Epithelial cell of umbilical artery (primary cell): ENCODE measurements at places on chromosomes 2 and 18. TPM values are rescaled to one million over a fixed set of nuclear protein-coding genes. Genes with fewer than 3 reads are reported as not detected.

The ONECUT2 gene
- under 0.01 TPM in 2 replicates for total RNA-seq

The KCNE4 gene
- 0.30 and 0.32 TPM in 2 replicates for total RNA-seq

The INHA gene
- total RNA-seq, result not detected in 2 replicates

The COL4A3 gene
- total RNA-seq, result not detected in 2 replicates

The GALR1 gene
- not detected in 2 replicates for total RNA-seq

The DSG1 gene
- not detected in 2 replicates for total RNA-seq

The LIPT1 gene
- 5.5 and 9.0 TPM in 2 replicates for total RNA-seq

The MYO3B gene
- total RNA-seq, result under 0.01 TPM in 1 of 2 replicates, not detected in the other

The RELCH gene
- total RNA-seq, result 14.6 and 24.9 TPM in 2 replicates

The ST8SIA5 gene
- total RNA-seq, result under 0.01 TPM in 1 of 2 replicates, not detected in the other

The CKAP2L gene
- total RNA-seq, result 4.2 and 6.7 TPM in 2 replicates

The ALPG gene
- total RNA-seq, result not detected in 2 replicates

The SLC38A11 gene
- total RNA-seq, result not detected in 2 replicates

The UGT1A3 gene
- total RNA-seq, result not detected in 2 replicates

The VWC2L gene
- total RNA-seq, result not detected in 2 replicates

The ABCG8 gene
- not detected in 2 replicates for total RNA-seq

The LOXHD1 gene
- not detected in 2 replicates for total RNA-seq

The RAB31 gene
- 34.1 and 34.2 TPM in 2 replicates for total RNA-seq

The ELOA2 gene
- total RNA-seq, result not detected in 2 replicates

The IL1B gene
- total RNA-seq, result 0.61 and 0.65 TPM in 2 replicates

The COL6A3 gene
- 5.2 and 17.9 TPM in 2 replicates for total RNA-seq

The ATP6V1C2 gene
- total RNA-seq, result under 0.01 TPM in 1 of 2 replicates, not detected in the other

The DNAJC27 gene
- 0.97 and 3.3 TPM in 2 replicates for total RNA-seq

The CELF4 gene
- total RNA-seq, result not detected in 2 replicates

The DSC1 gene
- total RNA-seq, result not detected in 2 replicates

The NXPH2 gene
- total RNA-seq, result 0.32 TPM in 1 of 2 replicates, not detected in the other

The NAT8 gene
- not detected in 2 replicates for total RNA-seq

The SPATA3 gene
- not detected in 2 replicates for total RNA-seq

The CHST9 gene
- total RNA-seq, result not detected in 2 replicates

The STEAP3 gene
- total RNA-seq, result 2.1 and 6.8 TPM in 2 replicates

The FAM210A gene
- 21.4 TPM in 2 replicates for total RNA-seq

The CD207 gene
- total RNA-seq, result under 0.01 and 0.30 TPM in 2 replicates

The LOXL3 gene
- 2.9 and 4.4 TPM in 2 replicates for total RNA-seq

The STRN gene
- 14.9 and 18.5 TPM in 2 replicates for total RNA-seq

The GALNT14 gene
- 1.4 and 2.6 TPM in 2 replicates for total RNA-seq

The TLX2 gene
- not detected in 2 replicates for total RNA-seq

The ARHGAP28 gene
- total RNA-seq, result 27.2 and 29.9 TPM in 2 replicates

The AQP12B gene
- total RNA-seq, result not detected in 2 replicates

The MFSD2B gene
- under 0.01 and 0.61 TPM in 2 replicates for total RNA-seq

The SPP2 gene
- total RNA-seq, result not detected in 2 replicates

The PNKD gene
- total RNA-seq, result 20.8 and 22.1 TPM in 2 replicates

The ALK gene
- total RNA-seq, result not detected in 2 replicates

The CAPN14 gene
- under 0.01 TPM in 2 replicates for total RNA-seq

The GDF7 gene
- total RNA-seq, result 5.5 and 36.8 TPM in 2 replicates

The MATN3 gene
- 1.4 and 2.3 TPM in 2 replicates for total RNA-seq

The NOL4 gene
- not detected in 2 replicates for total RNA-seq
